ENCODE measurements at places on chromosomes 6 and 20. TPM values are rescaled to one million over a fixed set of nuclear protein-coding genes. Genes with fewer than 3 reads are reported as not detected.

- DNase-seq = peak; percentile 55
Observed at GRCh38 chr6:147322299-147323162, 118.3 kb downstream of the STXBP5 start.

DNA sequence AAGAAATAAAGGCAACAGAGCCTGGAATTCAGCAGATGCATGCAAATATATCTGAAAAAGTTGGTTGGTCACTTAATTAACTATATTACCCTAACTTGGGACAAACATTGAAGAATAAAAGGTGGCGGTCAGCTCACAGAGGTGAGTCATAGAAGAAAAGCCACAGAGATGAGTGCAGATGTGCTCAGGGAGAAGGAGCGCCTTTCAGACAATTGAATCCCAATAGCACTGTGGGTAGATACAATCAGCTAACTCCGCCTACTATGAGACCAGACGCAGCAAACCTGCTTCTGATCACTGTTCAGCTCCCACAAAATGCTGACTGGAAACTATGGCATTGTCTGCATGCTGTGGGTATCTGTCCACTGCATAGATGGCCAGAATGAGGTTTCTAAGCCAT, 447.8 kb downstream of the PTPRT start:
- DNase-seq = no peak

DNA sequence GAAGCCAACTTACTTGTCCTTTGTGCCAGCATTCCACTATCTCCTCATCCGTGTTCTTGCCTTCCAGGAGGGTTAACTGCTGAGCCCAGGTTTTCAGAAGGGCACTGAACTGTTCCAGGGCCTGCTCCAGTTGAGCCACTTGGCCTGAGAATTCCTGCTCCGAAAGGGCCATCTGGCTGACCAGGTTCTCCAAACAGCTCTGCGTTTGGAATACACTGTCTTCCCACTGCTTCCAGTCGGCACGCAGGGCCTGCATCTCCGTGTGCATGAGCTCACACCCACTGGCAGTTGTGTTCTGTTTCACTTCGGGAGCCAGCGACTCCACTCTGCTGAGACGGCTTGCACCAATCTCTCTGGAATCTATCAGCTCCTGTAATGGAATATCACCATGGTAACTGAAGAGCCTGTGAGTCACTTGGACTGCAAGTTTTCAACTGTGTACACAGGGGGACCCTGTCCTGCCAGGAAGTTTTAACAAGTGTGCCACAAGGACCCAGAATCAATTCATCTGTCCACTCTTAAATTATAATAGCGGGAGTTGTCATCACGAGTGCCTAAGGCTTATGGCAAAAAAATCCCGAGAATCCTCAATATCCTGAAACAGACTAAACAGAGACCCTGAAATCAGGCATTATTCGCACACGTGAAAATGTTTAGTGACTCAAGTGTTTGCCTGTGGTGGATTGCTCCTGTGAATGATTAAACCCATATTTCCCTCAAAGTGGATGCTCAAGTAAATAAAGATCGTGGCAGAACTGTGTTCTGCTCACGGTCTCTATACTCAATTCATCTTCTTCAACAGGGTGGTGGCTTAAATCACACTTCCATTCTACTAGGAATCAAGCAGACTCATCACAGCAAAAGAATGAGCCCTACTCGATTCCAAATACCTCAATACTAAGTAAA, 255.9 kb downstream of the SYNE1 start:
- peak; percentile 97 for DNase-seq

SOX18 gene
- 52.2 TPM for total RNA-seq

- DNase-seq = peak; percentile 32
Observed at GRCh38 chr6:49550492-49551077, at the start of gene C6orf141. Gene C6orf141 (plus strand): TSS chr6:49550668. CDS start chr6:49550793, 125 bp downstream.

GRCh38 chr6:153162172-153162571, 31.1 kb upstream of the RGS17 start:
- DNase-seq = no peak

DNA sequence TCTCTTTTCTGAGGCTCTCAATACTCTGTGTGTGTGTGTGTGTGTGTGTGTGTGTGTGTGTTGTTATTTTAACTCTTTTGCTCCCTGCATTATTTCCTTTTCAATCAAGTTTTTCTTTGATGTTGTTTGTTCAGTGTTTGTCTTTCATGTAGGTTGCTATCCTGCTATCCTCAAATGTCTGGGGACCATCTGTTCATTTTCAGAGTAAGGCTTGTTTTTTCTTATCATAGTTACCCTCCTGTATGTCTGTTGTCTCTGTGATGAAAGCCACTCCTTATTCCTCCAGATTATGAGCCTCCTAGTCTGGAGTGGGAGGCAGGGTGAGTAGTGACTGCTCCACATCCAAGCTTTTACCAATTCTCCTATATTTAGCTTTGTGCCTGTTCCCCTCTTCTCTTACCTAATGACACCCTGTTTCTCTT, 9.2 kb downstream of the ENPP3 start:
- no peak for DNase-seq
